ENCODE measurements at places on chromosomes 4 and X.

DNA sequence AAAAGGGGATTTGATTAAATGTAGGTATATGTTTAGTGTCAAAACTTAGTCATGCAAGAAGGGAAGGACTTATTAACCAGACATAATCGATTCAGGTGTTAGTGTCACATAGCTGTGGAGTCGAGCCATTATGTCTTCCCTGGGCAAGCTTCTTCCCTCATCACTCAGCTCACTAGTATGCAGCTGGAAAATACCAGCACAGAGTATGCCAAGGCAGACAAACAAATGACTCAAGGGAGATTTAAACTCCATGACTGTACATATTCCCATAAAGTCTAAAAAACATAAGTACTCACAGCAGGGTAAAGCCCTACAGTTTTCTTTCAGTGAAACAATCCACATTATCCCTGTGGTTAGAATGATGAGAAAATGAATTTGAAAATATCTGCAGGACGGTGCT is 304.5 kb downstream of the CBLL2 start:
- no peak for DNase-seq

GRCh38 chr4:122827879-122828601 is 1.4 kb downstream of the FGF2 start:
- DNase-seq: no peak

DNA sequence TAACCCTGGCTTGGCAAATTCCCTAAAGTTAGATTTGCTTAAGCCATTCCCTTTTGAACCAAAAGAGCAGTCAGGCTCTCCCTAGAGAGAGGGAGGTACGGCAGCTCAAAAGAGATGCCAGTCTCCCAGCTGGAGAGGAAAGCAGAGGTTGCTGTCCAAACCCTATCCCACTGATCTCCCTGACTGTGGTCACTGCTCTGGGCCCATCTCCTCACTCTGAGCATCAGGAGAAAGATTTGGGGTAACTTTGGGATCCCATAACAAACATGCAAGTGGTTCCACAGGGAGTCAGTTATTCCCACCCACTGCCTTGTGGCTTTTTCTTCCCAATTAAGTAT is 17.1 kb downstream of the ACSL1 start:
- DNase-seq: no peak

DNA sequence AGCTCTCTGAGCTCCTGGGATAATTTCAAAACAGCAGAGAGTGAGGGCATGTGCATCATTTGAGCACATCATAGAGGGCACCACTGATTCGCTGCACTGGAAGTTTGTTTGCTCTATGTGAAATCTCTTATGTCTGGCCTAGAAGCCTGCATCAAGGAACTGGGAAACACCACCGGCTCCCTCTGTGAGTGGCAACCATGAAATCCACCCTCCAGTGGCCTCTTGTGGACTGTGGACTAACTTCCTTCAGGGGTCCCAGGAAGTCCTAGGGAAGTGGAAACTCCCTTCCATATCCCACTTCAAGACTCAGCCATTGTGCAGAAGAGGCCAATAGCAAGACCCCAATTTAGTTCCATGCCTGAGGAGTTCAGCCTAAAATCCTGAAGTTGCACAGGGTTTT is 48.0 kb upstream of the IGFBP7 start:
- no peak for DNase-seq

- DNase-seq: no peak
These were observed 70.0 kb upstream of the PPP2R3B start for GRCh38 chrX:456551-457291.

DNA sequence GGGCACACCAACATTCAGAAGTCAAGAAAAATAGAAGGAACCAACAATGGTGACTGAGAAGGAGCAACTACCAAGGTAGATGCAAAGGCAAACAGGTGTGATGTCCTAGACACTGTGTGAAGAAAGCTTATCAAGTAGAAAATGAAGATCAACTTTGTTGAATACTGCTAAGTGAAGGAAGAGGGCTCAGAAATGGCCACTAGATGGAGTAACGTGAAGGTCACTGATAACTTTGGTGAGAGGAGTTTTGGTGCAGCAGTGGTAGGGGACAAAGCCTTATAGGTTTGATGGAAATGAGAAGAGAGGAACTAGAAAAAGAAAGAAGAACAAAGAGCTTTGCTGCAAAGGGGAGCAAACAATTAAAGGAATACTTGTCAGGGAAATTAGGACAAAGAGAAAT is 23.5 kb downstream of the OTC start:
- no peak for DNase-seq

GRCh38 chr4:74297539-74297938 is 10.7 kb upstream of the EPGN start:
- DNase-seq: no peak

GRCh38 chr4:183831683-183832082 is 73.4 kb upstream of the STOX2 start:
- no peak for DNase-seq

DNA sequence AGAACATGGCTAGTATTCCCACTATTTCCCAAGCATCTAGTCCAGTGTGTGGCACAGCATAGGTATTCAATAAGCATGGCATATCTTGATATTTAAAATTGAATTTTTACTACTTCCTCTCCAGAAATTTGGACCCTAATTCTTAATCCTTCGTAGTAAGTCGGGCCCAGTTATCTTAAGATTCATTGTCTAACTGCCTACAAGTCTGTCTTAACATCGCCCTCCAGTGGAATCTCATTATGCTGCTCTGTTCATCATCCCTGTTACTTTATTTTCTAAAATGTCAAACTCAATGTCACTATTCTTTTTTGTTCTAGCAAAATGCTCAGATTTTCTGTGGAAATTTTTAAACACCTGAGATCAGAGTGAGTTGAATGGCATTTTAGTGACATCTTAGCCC is 606.2 kb downstream of the KLHL13 start:
- no peak for DNase-seq

- no peak for DNase-seq
These were observed 5.6 kb downstream of the PRDM8 start for GRCh38 chr4:80202741-80203553.

GRCh38 chr4:115274545-115274944 is 161.1 kb upstream of the NDST4 start:
- DNase-seq: no peak

DNA sequence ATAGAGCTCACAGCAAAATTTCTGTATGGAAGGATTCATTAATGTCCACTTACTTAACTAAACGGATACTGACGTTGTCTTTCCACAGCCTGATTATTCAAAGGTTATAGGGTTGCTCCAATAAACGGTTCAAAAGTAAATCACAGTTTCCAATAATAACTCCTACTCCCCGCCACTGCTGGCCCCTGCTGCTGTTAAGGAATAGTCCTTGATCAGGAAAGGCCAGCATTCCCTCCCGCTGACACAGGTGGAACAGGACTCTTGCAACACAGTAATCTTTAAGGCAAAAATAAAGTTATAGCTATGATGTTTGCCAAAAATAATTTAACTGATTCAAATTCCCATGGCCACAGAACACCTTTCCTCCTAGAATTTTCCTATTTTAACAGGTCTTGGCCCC is 53.9 kb downstream of the FAT1 start:
- no peak for DNase-seq

- no peak for DNase-seq
These were observed 261.8 kb downstream of the KLHL13 start for GRCh38 chrX:117854806-117855205.

- DNase-seq: no peak
These were observed 78.7 kb upstream of the PCDH18 start for GRCh38 chr4:137610960-137611359.

GRCh38 chrX:33974676-33975075 is 157.4 kb downstream of the FAM47A start:
- DNase-seq: no peak

DNA sequence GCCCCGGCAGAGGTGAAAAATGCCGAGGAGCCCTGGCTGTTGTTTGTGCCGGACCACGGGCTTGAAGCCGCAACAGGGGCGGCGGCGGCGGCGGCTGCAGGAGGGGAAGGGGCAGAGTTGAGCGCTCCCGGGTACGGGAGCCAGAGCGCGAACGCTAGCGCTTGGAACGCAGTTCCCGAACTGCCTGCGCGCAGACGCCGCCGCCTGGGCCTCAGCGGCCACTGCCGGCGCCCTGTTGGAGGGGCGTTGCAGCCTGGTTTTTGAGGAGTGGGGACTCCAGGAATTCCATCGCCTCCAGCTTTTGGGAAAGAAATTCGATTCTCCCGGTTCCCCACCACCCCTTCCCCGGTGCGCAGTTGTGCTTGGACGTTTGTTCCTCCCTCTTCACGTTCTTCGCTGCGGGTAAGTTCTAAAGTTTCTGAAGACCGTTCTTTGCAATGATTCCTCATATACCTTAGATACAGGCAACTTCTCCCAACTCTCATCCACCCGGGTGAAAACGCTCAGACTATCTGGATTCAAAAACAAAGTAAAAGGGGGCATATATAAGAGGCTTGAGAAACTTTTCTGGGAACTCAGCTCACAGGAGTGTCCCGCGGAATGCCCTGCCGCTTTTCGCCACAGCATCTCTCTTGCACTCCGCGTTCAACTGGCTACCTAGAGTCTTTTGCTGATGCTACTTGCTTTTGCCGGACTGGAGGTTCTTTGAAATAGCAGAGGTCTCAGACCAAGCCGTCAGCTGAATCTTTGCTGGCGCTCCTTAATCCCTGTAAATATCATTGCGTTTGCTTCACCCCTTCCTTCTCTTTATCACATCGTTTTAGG is 1.0 kb downstream of the FAT4 start:
- no peak for DNase-seq

GRCh38 chrX:2782171-2782570 is 30.3 kb downstream of the XG start:
- DNase-seq: no peak

DNA sequence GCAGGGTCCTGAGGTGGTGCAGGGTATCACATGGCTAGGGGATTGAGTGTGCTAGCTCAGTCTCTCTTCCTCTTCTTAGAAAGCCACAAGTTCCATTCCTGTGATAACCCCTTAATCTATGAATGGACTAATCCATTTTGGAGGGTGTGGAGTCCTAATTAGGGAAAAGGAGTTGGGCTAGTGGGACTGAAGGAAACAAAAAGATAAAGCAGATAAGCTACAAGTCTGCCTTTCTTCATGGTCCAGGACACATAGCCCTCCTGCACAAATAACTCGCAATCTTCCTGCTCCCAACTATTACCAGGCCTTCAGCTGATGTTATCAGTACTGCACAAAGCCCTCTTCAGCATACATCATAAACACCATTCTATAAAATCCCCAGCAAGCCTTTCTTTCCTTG is 44.2 kb downstream of the ZNF81 start:
- DNase-seq: no peak

- DNase-seq: no peak
These were observed 131.2 kb upstream of the SPRY1 start for GRCh38 chr4:123265443-123265842.

GRCh38 chr4:86641516-86642090 is 47.5 kb downstream of the PTPN13 start:
- DNase-seq: no peak

DNA sequence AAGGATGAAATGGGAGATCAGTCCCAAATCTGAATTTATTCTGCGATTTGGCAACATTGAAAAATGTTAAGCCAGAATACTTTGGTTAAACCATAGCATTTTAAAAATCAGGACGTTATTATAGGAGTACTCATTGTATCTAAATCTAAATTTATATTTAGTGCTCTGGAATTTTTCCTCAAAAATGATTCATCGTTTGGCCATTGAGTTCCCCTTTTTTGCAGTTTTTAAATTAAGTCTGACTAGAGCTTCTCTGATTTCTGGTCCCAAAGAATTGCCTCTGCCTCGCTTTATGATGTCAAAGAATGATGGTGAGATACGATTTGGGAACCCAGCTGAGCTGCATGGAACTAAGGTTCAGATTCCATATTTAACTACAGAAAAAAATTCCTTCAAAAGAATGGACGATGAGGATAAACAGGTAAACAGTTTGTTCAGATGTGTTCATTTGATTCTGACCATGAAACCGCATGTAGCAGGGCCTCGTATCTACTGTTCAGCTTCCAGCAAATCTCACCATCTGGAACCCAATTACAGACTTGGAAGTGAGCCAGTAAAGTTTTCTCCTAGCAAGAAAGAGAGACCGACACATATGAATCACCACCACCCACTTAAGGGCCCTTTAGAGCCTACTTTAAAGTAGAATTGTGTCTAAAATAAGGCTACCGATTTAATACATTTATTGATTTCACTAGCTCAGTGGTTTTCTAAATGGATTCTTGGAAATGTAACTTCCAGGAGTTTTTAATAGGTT is 75.6 kb downstream of the REPS2 start:
- no peak for DNase-seq

DNA sequence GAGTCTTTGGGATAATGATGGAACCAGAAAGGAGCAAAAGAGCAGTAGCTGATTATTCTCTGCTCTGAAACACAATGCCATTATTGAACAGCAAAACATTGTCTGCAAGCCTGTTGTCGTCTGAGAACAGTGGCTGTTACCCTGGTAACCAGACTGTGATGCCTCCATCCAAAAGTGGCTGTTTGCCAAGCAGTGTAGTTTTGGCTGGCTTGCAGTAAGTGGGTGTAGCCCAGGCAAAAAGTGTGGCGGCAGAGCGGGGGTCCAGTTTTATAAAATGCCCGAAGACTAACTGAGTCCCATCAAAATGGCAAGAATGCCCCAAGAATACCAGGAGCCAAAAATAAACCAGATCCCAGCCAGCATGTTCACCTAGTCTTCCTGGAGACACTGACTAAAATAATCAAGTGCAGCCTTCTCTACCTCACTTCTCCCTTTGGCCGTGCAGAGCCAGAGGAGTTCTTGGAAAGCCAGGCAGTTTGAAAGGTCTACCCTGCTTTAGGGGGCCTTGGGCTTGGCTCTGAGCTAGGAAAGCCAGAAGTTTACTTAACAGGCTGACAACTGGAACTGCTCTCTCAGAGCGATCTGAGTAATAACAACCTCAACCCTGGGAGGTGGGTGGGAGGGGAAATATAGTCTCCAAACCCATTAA is 2.6 kb downstream of the PLP1 start:
- no peak for DNase-seq

DNA sequence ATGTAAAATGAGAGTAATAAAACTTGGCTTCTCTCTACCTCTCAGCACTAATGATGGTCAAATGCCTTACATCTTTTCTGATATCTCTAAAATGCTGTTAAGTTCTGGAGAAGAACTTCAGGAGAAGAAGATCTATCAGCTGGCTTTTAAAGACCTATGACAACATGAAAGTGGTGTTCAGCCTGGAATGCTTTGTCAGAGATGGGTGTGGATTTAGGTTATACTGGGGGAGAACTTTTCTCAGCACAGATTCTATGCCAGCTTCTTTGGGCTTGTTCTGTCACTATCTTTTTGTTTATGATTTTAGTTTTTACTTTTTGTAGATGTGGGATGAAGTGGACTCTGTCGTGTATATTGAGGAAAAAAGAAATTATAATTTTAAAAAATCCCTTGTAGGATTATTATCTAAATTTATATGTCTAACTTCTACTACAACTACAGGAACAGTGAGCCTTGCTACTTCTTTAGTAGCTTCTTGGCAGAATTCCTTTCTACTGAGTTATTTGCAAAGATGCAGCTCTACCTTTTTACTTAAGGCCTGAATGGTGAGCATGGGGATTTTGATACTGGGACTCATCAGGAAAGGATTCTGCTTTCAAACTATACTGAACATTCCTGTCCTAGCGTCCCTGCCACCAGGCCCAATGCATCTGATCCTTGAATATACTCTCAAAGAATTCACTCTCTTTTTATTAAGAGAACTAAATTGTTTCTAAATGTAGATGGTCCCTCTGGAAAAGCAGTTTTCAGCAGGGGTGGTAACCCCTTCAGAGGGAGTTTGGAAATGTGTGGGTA is 19.6 kb downstream of the CYP2U1 start:
- DNase-seq: no peak
